ENCODE measurements at places on chromosomes 16 and 17.

DNA sequence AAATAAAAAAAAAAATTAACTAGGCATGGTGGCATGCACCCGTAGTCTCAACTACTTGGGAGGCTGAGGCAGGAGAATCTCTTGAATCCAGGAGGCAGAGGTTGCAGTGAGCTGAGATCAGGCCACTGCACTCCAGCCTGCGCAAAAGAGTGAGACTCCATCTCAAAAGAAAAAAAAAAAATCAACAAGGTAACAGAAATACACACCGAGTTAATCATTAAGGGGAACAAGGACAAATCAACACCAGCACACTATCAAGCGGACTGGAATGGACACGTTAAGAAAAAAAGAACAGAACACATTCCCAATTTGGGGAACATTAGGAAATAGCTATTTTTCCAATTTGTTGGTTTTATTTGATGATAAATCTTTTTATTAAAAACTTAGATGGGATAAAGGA, 28.4 kb upstream of the GLG1 start:
- H3K4me1 ChIP-seq, result no peaks in the 10 kb centered on the region
- no peak overlapping the region for H3K27ac ChIP-seq
- no peak overlapping the region for H3K4me3 ChIP-seq

DNA sequence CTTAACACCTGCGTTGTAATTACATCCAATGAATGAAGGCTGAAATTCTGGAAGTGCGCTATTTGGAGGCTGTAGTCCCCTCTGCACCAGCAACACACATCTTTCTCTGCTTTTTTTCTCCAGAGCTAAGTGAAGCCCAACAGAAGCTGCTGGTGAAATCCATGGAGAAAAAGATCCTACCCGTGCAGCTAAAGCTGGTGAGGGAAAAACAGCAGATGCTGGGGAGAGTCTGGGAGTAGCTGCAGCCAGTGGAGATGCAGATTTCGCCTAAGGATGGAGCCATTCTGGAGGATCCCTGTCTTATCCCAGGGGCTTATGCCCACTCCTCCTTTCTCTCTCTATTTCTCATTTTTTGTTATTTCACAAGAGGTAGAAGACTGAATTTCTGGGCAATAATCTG, 4.8 kb upstream of the PSMD3 start:
- peaks cover 9% of the 10 kb centered on the region for H3K4me1 ChIP-seq
- H3K36me3 ChIP-seq, result no peaks in the 10 kb centered on the region
- DNase-seq, result no peak
- no peak overlapping the region for H3K27ac ChIP-seq

DNA sequence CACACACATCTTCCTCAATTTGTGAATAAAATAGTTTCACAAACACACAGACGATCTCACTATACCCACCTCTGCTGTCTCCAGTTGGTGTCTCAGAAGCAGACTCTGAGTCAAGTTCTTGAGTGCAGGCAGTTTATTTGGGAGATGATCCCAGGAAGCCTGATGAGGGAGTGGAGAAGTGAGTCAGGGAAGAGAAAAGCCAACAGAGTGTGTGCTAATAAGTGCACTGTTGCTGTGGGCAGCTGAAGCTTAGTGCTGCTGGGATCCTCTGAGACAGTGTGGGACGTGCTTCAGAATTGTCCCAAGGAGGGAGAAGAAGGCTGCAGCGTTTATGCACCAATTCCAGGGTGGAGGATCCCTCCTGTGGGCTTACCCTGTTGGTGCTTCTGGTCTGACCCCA, 423.2 kb upstream of the C16orf82 start:
- H3K4me1 ChIP-seq, result no peaks in the 10 kb centered on the region
- H3K27me3 ChIP-seq, result no peaks in the 10 kb centered on the region
- H3K36me3 ChIP-seq, result no peaks in the 10 kb centered on the region
- DNase-seq, result no peak

DNA sequence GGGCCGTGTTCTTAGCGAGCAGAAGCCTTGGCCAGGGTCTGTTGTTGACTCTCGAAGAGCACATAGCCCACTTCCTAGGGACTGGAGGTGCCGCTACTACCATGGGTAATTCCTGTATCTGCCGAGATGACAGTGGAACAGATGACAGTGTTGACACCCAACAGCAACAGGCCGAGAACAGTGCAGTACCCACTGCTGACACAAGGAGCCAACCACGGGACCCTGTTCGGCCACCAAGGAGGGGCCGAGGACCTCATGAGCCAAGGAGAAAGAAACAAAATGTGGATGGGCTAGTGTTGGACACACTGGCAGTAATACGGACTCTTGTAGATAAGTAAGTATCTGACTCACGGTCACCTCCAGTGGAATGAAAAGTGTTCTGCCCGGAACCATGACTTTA, 18.5 kb downstream of the RSPRY1 start:
- DNase-seq, result no peak
- H3K27me3 ChIP-seq, result no peaks in the 10 kb centered on the region
- H3K4me1 ChIP-seq, result no peaks in the 10 kb centered on the region
- no peak overlapping the region for H3K4me3 ChIP-seq

- no peaks in the 10 kb centered on the region for H3K27me3 ChIP-seq
- H3K36me3 ChIP-seq, result no peaks in the 10 kb centered on the region
- no peaks in the 10 kb centered on the region for H3K4me1 ChIP-seq
- DNase-seq, result no peak
- no peak overlapping the region for H3K27ac ChIP-seq
Observed at GRCh38 chr16:3596101-3596861, 15.1 kb downstream of the SLX4 start.

GRCh38 chr16:19588661-19589060, 33.2 kb downstream of the VPS35L start:
- H3K27ac ChIP-seq, result no peak overlapping the region
- H3K36me3 ChIP-seq, result peaks cover 7% of the 10 kb centered on the region
- no peak overlapping the region for H3K4me3 ChIP-seq
- no peak for DNase-seq

- H3K27me3 ChIP-seq, result peaks cover under 1% of the 10 kb centered on the region
- no peak overlapping the region for H3K4me3 ChIP-seq
- H3K27ac ChIP-seq, result no peak overlapping the region
- DNase-seq, result no peak
Observed at GRCh38 chr17:4590981-4591453, 6.7 kb downstream of the SMTNL2 start.

GRCh38 chr17:38467491-38467890, 39.2 kb downstream of the ARHGAP23 start:
- H3K27me3 ChIP-seq, result no peaks in the 10 kb centered on the region
- no peak overlapping the region for H3K27ac ChIP-seq
- no peaks in the 10 kb centered on the region for H3K36me3 ChIP-seq
- no peak overlapping the region for H3K4me3 ChIP-seq

DNA sequence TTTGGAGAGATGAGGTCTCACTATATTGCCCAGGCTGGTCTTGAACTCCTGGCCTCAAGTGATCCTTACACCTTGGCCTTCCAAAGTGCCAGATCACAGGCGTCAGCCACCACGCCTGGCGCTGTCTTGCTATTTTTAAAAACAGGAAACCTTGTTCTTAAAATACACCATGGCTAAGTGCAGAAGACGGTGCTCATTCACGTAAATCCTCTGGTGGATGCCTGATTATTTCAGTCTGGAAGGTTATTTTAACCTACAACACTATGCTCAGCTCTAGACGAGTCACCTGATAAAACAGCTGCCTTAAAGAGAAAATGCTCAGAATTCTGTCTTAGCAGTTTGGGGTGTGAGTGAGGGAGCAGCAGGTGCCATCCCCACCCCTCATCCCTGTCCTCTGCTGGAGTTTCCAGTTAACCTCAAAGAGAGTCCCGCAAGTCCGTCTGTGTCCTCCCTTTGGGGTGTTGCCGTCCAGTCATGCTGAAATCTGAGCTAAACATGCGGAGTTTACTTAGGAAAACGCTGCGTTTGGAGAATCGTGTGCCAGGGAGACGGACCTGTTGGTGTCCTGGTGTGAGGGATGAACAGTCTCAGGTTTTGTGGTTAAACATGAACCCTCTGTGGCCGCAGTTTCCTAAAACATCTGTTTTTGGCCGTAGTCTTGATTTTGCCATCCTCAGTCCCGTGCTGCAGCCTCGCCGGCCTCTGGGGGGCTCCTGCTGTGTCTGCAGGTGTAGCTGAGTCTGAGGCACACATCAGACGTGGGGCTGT, 17.1 kb downstream of the SPG7 start:
- peaks cover 46% of the 10 kb centered on the region for H3K36me3 ChIP-seq
- H3K4me1 ChIP-seq, result no peaks in the 10 kb centered on the region
- H3K27me3 ChIP-seq, result no peaks in the 10 kb centered on the region
- no peak for DNase-seq

DNA sequence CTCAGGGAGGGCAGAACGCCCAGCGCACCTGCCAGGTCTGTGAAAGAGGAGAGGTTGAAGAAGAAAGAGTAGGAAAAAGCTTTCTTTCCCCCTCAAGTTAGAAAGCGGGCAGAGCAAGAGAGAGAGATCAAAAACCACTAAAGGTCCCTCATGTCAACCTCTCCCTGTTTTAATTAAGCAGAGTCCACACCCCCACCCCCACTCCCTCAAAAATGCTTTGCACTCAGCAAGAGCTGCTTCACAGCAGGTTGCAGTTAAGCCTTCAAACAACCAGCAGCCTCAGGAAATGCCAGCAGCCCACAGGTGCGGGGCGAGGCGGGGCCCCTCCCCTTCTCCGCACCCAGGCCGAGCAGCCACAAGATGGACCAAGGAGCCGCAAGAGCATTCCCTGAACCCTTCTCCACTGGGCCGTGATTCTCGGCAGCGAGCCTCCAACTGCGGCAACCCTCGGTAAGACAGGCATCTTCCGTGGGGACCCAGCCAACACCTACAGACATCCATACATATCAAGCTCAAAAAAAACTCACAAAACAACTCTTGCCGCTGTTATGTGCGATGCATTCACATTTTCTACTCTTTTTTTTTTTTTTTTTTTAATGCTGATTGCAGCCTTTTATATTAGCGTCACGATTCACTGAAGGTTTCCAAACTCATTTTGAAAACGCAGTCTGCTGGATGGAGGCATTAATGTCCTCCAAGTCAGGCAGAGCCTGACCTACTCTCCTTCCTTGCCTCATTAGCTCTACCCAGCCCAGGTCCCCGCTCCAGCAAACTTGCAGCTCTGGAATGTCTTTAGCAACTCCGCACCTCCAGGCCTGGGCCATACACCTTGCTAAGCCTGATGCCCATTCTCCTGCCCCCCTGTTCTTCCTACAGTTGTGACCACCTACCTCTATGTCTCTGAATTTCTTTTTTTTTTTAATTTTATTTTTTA, 66.1 kb downstream of the AXIN2 start:
- DNase-seq, result no peak
- no peaks in the 10 kb centered on the region for H3K27me3 ChIP-seq
- H3K4me1 ChIP-seq, result peaks cover 6% of the 10 kb centered on the region

DNA sequence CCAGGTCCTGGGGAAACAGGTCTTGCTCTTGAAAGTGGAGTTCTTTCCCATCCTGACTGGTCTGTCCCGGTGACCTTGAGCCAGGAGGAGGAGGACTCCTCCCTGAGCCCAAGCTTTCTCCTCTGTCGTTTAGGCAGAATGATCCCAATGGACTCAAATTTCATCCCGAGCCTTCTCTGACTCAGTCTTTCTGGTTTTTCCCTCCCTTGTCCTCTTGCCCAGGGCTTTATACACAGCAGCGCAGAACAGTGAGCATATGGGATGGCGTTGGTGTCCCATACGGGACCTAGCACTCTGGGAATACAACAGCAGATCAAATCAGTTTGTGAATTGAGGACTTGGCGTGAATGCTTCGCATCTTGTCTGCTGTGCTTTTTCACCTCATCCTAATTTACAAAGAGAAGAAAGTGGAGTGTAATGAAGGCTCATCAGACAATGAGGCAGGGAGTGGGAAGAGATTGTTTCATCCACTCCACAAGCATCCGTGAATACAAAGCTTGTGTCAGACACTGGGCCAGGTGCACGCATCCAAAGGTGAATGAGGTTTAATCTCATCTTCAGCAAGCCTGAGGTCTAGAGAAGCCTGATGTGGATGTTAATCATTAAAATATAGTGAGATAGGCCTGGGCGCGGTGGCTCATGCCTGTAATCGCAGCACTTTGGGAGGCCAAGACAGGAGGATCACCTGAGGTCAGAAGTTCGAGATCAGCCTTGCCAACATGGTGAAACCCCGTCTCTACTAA, 1.1 kb upstream of the XYLT1 start:
- no peak overlapping the region for H3K27ac ChIP-seq
- no peaks in the 10 kb centered on the region for H3K36me3 ChIP-seq
- H3K4me3 ChIP-seq, result no peak overlapping the region
- H3K27me3 ChIP-seq, result no peaks in the 10 kb centered on the region

DNA sequence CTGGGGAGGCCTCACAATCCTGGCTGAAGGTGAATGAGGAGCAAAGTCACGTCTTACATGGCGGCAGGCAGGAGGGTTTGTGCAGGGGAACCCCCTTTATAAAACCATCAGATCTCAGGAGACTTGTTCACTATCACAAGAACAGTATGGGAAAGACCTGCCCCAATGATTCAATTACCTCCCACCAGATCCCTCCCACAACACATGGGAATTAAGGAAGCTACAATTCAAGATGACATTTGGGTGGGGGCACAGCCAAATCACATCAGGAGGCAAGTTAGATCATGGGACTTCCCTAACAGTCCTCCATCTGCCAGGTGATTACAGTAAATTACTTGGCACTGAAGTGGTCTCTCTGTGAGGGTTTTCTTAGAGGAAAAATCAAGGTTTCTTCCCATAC, 5.3 kb downstream of the TMEM114 start:
- no peaks in the 10 kb centered on the region for H3K4me1 ChIP-seq
- H3K27me3 ChIP-seq, result peaks cover 13% of the 10 kb centered on the region
- no peak overlapping the region for H3K4me3 ChIP-seq
- H3K27ac ChIP-seq, result no peak overlapping the region

- DNase-seq, result no peak
- no peak overlapping the region for H3K4me3 ChIP-seq
- no peaks in the 10 kb centered on the region for H3K36me3 ChIP-seq
- no peaks in the 10 kb centered on the region for H3K27me3 ChIP-seq
Observed at GRCh38 chr16:85051067-85051581, 23.5 kb downstream of the KIAA0513 start.

DNA sequence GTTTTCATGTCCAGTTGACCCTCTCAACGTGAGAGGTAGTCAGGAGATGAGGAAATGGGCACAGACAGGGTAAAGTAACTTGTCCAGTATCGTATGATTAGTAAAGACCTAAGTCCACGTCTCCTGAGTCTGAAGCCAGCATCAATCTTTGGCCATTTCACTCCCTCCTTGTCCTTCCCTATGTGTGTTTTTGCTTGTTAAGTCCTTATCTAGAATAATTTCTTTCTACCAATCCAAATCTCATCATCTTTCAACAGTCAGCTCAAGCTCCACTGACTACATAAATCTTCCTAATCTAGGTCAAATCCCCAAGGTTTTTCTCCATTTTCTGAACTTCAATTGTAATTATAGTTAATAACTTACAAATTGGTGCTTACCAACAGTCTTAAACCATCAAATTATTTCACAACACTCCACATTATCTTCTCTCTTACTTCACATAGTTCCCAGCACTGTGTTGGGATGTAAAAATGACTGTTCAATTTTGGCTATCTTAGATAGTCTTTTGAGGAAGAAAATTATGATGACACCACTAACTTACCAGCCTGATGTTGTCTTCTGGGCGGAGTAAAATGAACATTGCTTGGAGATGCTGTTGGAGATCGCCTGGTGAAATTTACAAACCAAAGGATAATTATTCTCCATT, 72.3 kb upstream of the CORO6 start:
- H3K27me3 ChIP-seq, result no peaks in the 10 kb centered on the region
- DNase-seq, result no peak
- H3K4me1 ChIP-seq, result peaks cover 16% of the 10 kb centered on the region
- peaks cover 29% of the 10 kb centered on the region for H3K36me3 ChIP-seq
- no peak overlapping the region for H3K4me3 ChIP-seq
